EH (cell line): ENCODE measurements at places on chromosomes 7 and 10.

GRCh38 chr10:99002392-99002791 is 233.3 kb downstream of the HPSE2 start:
- no peak for DNase-seq

GRCh38 chr10:21953585-21954057 is 49.9 kb downstream of the DNAJC1 start:
- peak; percentile 44 for DNase-seq

GRCh38 chr7:30973292-30973691 is 9.5 kb downstream of the GHRHR start:
- DNase-seq: no peak

DNA sequence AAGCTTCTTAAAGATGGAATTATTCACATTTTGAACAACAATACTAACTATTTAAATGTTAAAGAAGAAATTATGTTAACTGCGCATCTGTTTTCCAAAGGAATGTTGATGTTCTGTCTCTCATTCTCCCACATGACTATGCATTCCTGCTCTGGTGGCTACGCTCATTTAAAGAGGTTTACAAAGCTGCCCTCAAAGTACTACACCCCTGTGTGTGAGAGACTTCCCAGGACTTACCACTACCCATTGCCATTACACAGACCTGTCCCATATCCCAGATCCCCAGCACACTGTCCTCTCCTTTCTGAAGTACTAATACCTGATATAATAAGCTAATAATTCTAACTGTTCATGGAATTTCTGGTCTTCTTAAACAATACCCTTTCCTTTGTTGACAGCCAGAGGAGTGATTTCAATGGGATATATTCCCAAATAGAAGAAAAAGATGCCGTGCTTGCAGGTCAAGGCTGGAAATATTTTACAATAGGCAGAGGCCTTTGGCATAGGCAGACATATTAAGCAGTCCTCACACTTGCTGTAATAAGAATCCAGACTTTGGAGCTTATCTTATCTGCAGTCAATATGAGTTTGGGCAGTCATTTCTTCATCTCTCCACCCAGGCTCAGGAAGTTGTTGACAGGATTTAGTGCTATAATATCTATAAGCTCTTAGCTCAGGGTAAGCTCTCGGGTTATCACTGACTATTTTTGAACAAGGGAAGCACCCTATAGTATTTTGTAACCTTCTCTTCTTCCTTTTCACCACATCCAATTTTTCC is 12.2 kb downstream of the LIPF start:
- no peak for DNase-seq

GRCh38 chr7:3915337-3915878 is 614.4 kb downstream of the SDK1 start:
- no peak for DNase-seq

- DNase-seq: no peak
These were observed 20.1 kb upstream of the PTN start for GRCh38 chr7:137363683-137364082.

GRCh38 chr10:101260764-101261481 is 31.7 kb upstream of the LBX1 start:
- no peak for DNase-seq

DNA sequence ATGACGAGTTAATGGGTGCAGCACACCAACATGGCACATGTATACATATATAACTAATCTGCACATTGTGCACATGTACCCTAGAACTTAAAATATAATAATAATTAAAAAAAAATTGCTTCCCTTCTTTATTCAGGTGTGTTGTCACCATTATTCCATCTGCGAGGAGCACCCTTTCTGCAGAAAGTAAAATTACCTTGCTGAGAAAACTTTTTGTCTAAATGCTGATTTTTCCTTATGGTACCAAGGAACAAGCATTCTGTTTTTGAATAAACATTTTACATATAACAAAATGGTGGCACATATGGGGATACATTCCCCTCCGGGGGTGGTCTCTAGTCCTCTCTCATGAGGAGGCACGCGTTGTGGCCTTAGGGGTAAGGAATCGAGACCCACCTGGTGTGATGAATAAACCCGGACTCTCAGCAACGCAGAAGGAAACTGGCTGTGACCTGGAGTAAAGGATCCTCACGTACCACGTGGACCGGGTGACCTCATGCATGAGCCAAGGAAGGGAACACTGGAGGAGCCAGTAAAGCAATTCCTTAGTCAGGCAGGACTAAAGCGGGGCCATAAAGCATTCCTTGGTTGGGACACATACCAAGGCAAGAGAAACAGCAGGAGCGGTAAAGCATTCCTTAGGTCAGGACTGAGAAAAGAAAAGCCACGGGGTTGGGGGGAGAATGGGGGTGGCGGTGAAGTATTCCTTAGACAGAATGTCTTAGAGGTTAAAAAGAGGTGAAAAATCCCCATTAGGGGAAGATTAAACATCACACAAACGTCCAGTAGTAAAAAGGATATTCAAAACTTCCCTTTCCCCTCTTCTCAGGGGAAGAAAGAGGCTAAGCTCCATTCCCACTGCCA is 20.8 kb upstream of the OPTN start:
- DNase-seq: no peak

DNA sequence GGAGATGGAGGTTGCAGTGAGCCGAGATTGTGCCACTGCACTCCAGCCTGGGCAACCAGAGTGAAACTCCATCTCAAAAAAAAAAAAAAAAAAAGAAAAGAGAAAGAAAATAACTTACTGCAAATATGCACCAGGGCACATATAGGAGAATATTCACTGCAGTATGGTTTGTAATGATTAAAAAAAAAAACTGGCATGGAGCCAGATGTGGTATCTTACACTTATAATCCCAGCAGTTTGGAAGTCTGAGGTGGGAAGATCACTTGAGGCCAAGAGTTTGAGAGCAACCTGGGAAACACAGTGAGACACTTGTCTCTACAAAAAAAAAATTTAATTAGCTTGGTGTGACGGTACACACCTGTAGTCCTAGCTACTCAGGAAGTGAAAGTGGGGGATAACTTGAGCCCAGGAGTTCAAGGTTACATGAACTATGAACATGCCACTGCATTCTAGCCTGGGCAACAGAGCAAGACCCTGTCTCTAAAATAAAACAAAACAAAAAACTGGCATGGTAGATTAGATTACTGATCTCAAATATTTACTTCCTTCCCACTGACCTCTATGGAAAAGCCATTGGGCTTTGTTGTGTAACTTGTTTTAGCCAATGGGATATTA is 85.6 kb downstream of the MICU1 start:
- no peak for DNase-seq

- no peak for DNase-seq
These were observed 417.0 kb upstream of the FOXK1 start for GRCh38 chr7:4265066-4265465.

GRCh38 chr10:63603709-63604445 is 82.7 kb downstream of the REEP3 start:
- peak; percentile 47 for DNase-seq

DNA sequence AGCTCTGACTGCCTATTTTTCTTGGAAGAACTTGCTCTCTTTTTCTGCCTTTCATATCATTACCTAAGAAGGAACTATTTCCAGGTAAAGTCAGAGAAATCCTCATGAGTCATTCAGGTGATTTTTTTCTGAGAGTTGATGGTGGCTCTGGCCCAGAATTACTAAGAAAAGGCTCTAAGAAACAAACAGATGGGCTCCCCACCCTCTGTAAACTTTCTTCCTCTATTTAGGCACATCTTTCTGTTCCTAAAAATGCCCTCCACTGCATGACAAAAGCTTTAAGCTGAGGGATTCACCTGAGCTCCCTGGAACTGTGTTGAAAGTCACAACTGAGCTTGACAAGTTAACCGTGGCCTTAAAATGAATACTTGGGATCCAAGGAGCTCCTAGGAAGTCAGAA is 1.6 kb downstream of the OLAH start:
- DNase-seq: no peak
